ENCODE measurements at places on chromosomes 1 and 21.

GRCh38 chr1:3030663-3031381, 9.6 kb downstream of the ACTRT2 start:
- DNase-seq, result peak; percentile 61

DNA sequence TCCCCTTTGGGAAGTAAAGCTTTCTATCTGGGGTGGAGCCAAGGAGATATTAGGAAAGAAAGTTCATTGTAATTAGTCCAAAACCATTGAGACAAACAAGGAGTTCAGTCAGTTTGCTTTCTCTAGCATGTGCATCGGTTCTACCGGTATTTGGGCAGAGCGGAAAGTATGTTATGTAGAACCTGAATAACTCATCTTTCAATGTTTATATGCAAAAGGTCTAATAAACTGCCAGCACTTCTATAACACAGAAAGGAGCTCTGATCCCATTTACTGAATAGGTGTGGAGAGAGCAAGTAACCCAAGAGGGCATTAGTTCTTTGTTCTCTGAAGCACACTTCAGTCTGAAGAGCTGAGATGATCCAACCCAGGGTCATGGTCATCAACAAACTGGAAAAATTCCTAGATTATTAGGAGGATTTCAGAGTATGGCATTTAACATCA, 3.5 kb downstream of the TGFB2 start:
- DNase-seq, result no peak

DNA sequence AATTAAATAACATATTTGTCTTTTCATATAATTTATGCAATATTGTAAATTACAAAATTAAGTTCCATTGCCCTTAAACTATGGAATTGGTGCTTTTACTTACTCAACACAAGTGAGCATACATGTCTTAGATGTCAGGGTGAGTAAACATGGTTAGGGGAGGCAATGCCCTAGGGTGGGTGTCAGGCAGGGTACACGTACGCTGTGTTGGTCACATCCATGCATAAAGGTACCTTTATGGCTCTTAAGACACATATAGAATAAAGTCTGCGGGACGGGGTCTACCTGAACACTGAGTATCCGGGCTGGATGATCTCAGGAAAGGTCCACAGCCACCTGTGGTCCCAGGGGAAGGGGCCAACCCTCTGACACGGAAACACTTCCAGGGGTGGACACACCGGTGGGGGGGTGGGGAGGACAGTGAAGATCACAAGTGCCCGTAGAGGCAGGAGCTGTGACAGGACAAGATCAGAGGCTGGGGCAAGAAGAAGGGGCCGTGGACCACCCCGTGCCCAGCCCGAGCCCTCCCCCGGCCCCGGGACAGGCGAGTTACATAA, 720 bp downstream of the LIN9 start:
- DNase-seq, result peak; percentile 38

- no peak for DNase-seq
Observed at GRCh38 chr1:13730291-13730690, 30.3 kb downstream of the PRDM2 start.

- DNase-seq, result no peak
Observed at GRCh38 chr1:46547481-46548383, 3.7 kb downstream of the KNCN start.

GRCh38 chr1:51666478-51666877, 49.6 kb downstream of the OSBPL9 start:
- no peak for DNase-seq

DNA sequence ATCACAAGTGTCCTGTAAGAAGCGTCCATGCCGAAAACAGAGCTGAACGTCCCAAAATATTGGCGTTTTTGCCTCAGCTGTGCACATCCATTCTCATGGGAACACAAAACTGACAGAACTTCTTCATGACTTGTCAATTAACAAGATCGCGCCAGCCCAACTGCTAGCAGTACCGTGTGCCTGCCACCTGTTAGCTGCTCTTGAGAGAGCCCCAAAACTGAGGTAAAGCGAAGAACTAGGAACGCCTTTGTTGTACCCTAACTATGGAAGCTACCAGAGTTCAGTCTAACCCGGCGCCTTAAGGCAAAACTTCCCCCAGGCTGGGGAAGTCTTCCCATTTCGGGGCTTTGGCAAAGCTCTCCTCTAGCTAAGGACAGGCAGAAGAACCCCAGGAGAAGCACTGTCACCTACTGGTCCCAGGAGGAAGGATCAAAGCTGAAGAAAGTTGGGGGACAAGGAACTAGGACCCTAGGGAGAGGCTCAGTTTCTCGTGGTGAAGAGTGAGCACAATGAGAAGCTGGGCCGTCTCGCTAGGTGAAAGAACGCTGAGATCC, 719 bp downstream of the EYA3 start:
- DNase-seq, result no peak

DNA sequence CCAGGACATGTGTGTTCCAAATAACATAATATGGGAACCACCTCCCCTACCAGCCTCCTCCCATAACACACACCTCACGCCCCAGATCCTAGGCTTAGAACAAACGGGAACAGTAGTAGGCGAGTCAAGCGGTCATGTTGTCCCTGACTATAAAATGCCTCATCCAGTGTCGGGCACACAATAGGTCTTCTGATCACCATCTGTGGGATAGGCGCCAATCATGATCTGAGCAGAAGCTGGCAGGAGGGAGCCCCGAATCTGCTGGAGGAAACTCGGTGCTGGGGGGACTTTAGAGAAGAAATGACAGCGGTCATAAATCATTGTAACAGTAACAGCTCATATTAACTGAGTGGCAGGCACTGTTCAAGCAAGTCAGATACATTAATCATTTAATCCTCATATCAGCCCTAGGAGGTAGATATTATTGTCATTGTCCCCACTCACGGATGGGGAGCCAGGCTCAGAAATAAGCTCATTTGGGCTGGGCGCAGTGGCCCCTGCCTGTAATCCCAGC, 13.4 kb downstream of the ALPL start:
- no peak for DNase-seq

Data from upper lobe of left lung (tissue), 6 donors.